Skeletal muscle cell (primary cell): ENCODE measurements at places on chromosomes 12 and 14.

- no peak for DNase-seq
Observed at GRCh38 chr12:59936534-59936933, 340.7 kb downstream of the SLC16A7 start.

- no peak for DNase-seq
Observed at GRCh38 chr12:132433641-132434395, 56.1 kb upstream of the FBRSL1 start.

GRCh38 chr12:32809846-32810245 is 54.1 kb upstream of the YARS2 start:
- no peak for DNase-seq

DNA sequence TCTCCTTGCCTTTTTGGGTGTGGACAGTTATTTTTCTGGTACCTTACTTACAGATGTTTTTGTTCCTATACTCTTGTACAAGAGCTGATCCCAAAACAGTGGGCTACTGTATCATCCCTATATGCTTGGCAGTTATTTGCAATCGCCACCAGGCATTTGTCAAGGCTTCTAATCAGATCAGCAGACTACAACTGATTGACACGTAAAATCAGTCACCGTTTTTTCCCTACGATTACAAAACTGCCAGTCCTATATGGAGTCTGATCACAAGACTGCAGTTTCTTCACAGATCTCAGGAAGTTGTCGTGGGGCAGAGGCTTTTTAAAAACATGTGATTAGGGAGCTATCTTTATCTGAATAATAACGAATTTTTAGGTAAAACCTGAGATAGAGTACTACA is 1.3 kb downstream of the LYSET start:
- no peak for DNase-seq

GRCh38 chr12:26623136-26623535 is 209.9 kb downstream of the ITPR2 start:
- DNase-seq, result no peak

DNA sequence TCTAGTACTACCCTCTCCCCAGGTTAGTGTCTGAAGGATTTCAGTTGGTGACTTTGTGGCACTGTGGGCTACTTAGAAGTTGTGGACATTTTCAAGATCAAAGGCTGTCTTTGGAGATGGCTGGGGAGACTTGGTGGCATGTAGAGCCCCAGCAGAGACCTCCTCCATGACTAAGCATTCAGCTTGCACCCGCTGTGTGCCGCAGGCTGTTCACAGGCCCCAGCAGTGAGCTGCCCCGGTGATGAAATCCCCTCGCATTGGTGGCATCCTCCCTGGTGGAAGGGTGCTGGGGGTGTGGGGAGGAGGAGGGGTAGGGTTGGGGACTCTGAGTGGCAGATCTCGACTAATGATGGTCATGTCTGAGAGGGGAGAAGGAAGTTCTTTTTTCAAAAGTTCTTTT is 173.9 kb downstream of the TSPAN9 start:
- no peak for DNase-seq

DNA sequence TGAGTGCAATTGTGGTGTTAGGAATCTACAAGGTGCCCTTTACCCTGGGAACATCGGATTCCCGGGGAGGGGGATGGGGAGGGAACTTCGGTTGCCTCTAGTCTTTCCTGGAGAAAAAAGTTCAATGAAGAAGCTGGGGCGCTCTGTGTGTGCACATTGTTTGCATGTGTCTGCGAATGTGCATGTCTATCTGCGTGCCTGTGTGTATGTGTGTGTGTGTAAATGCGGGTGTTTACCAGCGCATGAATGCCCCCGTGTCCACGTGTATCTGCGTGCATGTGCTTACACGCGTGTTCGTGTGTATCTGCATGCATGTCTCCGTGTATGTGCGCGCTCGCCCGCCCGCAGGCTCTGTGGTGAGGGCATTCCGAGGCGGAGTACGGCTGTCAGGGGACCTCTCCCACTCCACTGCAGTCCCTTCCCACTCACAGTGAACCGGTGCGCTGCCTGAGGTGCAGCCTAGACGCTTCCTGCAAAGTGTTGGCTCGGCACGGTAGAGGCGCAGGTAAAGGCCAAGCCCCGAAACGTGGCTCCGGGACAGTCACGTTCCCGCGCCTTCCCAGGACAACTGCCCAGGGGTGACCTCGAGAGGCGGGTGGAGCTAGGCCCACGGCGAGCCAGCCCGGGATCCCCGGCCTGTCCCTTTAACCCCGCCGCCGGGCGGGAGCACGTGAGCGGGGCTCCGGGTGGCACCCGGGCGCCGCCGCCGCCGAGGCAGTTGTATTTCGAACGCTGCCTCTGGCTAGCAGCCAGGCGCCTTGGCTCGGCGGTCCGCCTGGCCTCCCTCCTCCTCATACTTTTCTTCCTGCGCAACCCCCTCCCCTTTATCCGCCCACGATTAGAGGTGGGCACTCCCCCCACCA is 539 bp upstream of the HMGA2 start:
- DNase-seq, result no peak

DNA sequence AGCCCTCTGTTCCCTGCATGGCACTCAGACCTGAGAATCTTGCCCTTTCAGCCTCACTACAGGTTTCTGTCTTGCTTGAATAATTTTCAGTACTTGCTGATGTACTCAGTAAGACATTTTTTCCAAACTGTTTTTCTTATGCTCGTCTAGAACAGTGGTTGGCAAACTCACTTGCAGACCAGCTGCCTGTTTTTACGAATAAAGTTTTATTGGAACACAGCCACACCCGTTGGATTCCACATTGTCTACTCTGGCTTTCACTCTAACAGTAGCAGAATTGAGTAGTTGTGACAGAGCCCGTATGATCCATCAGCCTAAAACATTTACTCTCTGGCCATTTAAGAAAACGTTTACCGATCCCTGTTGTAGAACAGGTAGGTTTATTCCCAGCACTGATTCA is 72.8 kb downstream of the FOXN4 start:
- no peak for DNase-seq

- no peak for DNase-seq
Observed at GRCh38 chr12:47808050-47808449, 11.7 kb downstream of the HDAC7 start.

DNA sequence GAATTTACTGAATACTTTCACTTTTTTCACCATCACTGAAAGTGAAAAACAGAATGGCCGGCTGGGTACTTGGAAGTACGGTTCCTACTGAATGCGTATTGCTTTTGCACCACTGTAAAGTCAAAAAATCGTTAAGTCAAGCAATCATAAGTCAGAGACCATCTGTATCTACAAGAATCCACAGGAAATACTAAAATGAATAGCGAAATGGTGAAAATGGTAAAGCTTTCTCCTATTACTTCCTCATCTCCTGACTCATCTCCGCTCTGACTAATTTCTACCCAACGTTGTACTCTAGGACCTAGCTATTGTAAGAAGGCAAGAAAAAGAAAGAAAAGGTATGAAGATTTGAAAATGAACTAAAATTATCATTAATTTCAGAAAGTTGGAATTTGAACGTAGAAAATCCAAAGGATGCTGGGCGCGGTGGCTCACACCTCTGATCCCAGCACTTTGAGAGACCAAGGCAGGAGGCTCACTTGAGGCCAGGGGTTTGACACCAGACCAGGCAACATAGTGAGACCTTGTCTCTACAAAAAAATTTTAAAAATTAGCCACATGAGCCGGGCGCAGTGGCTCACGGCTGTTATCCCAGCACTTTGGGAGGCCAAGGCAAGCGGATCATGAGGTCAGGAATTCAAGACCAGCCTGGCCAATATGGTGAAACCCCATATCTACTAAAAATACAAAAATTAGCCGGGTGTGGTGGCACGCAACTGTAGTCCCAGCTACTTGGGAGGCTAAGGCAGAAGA is 5.3 kb upstream of the CDCA4 start:
- DNase-seq, result peak; percentile 72

DNA sequence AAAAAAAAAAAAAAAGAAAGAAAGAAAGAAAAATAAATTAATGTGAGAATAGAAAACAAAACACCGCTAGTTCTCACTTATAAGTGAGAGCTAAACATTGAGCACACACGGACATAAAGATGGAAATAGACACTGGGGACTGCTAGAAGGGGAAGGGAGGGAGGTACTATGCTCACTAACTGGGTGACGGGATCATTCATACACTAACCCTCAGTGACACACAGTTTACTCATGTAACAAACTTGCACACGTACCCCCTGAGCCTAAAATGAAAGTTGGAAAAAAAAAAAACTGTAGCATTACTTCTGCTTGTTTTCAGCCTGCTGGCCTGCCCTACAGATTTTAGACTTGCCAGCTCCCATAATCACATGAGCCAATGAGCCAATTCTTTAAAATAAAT is 10.5 kb upstream of the PRMT5 start:
- no peak for DNase-seq

GRCh38 chr12:40735551-40736230 is 43.5 kb downstream of the CNTN1 start:
- no peak for DNase-seq

GRCh38 chr12:95164656-95165055 is 52.6 kb downstream of the FGD6 start:
- DNase-seq, result no peak

- DNase-seq, result no peak
Observed at GRCh38 chr12:130121226-130122000, 40.9 kb upstream of the FZD10 start.

DNA sequence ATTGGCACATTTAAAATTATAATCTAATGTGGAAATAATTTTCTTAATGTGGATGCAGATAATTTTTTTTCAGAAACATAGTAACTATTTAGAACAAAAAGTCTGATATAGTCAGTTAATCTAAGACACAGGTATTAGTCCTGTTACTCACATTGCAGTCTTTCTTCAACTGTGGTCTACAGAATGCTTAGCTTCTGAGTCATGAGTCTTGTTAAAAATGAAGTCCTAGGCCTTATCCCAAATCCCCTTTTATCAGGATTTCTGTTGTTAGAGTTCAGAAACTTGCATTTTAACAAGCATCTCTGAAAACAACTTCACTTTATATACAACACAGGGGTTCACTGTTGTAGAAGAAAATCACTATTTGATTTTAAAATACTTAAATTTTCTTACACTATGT is 112.2 kb downstream of the SLC16A7 start:
- DNase-seq, result no peak

DNA sequence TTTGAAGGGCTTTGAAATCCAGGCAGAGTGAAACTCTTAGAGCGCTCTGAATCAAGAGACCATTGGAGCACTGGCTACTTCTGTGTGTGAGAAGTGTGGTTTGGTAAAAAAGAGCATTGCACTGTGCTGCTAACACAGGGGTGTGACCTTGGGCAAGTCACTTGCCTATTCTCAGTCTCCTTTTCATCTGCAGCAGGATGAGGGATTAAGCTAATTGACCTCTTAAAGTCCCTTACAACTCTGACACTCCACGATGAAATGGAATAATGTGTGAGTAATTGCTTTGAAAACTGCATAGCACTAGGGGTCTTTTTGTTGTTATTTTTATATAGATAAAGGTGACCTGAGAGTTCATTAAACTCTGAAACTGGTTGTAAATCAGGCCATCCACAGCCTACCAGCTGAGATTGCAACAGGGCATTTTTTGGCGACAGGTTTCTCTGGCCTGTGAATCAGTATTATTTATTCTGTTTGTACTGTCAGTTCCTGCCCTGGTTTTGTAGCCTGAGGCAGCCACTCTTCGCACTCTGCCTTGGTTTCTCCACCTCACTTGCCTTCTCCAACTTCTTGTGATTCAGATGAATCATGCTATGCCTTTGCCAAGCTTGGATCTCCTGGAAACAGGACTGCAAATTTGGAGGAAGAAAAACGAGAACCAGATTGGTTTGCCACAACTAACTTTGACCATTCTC is 159.9 kb upstream of the PARP11 start:
- DNase-seq, result no peak

DNA sequence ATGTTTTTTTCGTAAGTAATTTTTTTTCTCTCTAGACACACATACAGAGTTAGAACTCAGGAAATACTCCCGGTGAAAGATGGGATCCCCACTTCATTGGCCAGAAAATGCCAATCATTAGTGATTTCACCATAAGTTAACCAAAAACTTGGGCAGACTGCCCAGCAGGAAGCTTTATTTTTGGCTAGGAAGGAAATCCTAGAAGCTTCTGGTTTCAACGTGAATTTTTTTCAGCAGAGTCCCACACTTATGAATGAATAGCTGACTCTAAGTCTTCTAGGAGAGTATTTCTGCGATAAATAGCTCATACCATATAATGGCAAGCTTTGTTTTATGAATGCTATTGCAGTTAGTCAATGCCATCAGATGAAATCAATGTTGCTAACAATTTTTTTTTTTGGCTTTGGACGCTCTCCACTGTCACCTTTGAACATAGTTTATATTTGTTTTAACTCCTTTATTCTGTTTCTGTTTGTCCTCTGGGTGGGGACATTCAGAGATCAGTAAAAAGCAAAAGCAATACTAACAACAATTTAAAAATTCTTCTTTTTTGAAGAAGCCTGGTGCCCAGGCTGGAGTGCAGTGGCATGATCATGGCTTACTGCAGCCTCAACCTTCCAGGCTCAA is 9.5 kb downstream of the PPP1CC start:
- no peak for DNase-seq

GRCh38 chr12:81450920-81451739 is 308.0 kb downstream of the PPFIA2 start:
- peak; percentile 26 for DNase-seq

DNA sequence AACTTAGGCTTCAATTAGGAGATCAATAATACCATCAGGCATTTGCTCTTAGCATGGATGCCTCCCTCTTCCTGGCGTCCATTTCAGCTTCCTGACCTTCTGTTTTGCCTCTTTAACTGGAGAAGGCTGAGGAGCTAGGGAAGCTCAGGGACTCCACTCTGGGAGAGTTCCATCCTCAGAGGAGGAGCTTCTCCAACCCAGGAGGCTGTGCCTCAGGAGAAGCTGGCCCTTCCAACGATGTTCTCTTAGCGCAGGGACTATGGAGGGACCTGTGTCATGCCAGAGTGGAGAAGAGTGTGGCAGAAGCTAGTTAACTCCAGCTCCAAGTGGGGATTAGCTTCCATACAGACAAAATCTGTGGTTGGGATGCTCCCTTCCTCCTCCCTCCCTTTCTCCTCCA is 58.0 kb downstream of the KCNA5 start:
- no peak for DNase-seq

GRCh38 chr14:21749306-21749868 is 75.8 kb upstream of the OR4E1 start:
- DNase-seq, result no peak
